ENCODE measurements at places on chromosomes 3 and 15.
A peak's percentile ranks its signal among the peaks of the same experiment; 100 is the strongest.

DNA sequence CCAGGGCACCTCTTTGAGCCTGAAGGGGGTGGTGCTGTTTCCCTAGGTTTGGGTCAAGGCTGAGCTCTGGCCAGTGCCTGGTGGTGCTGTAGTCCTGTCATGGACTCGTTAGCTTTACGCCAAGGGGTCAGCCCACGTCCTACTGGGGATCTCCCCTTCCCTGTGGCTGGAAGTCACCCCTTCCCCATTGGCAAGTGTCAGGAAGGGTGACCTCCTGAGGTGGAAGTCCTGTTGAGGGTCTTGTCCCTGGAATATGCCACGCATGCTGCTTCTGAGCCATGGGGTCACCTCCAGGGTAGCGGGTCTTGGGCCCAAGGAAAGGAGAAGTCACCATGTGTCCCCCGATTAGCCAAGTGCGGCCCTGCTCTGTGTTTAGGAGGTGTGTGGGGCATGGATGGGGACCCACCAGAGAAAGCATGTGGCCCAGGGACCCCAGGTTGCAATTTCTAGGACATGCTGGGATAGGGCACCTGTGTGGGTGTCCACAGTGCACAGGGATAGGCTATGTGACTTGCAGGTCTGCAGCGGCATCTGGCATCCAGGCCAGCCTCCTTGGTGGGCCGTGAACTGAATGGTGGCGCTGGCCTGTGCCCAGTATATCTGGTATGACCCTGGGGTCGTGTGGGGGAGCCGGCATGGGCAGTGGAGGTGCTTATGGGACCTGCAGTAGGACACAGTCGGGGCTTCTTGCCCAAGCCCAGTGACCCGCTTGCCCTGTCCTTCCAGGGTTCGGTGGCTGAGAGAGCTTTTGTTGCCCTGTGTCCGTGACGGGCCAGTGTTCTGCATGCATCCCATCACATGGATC lies 226.7 kb downstream of the SNRPN start:
- DNase-seq = no peak

- no peak for DNase-seq
Measured at GRCh38 chr15:100941536-100941935, 22.4 kb downstream of the LRRK1 start.

DNA sequence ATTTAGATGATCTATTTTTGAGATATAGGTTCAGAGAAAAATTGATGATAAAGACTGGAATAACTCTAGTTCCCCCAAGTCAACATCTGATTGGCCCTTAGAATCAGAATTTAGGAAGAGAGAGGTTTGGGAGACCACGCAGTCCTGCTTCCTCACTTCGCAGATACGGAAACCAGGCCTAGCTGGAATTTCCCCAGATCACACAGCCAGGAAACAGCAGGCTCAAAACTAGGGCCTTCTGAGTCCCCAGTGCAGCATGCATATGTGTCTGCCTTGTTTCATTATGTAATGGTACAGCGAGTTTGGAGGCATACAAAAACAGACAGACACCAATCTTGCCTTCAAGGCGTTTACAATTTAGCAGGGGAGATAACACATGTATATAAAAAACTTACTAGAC lies 177.1 kb upstream of the ICE2 start:
- DNase-seq = no peak

GRCh38 chr3:179943117-179943880 lies 93.4 kb downstream of the PEX5L start:
- no peak for DNase-seq

GRCh38 chr3:183539811-183540210 lies 15.7 kb downstream of the KLHL6 start:
- DNase-seq = no peak

DNA sequence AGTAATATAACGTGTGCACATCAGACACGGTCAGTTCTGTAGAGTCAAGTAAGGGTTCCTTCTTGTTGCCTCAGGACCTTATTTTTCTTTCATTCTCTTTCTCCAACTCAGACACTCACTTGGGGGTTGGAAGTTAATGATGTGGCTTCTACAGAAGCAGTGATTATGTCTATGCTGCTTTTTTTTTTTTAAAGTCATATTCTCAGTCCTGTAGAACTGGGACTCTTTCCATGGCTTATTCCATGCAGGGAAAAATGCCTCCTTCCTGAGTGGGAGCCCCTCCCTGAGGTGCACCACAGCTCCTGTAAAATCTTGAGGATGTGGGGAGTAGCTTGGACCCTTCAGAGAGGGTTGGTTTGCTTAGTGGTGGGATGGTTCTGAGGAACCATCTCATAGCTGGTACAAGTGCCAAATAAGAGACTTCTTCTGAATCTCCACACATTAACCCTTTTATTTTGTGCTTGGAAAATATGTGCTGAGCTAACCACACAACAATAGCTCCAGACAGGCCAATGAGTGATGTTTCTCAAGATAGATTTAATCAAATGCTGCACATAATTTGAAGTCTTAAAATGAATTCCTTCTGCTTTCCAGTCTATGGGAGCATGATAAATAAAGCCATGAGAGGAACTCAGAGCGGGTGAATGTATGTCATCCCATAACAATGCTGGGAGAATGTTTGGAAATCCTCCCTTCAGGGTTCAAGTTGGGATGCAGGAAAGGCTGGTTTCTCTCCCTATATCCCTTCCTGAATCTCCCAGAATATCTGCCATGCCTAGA lies 23.3 kb upstream of the FSTL1 start:
- no peak for DNase-seq

DNA sequence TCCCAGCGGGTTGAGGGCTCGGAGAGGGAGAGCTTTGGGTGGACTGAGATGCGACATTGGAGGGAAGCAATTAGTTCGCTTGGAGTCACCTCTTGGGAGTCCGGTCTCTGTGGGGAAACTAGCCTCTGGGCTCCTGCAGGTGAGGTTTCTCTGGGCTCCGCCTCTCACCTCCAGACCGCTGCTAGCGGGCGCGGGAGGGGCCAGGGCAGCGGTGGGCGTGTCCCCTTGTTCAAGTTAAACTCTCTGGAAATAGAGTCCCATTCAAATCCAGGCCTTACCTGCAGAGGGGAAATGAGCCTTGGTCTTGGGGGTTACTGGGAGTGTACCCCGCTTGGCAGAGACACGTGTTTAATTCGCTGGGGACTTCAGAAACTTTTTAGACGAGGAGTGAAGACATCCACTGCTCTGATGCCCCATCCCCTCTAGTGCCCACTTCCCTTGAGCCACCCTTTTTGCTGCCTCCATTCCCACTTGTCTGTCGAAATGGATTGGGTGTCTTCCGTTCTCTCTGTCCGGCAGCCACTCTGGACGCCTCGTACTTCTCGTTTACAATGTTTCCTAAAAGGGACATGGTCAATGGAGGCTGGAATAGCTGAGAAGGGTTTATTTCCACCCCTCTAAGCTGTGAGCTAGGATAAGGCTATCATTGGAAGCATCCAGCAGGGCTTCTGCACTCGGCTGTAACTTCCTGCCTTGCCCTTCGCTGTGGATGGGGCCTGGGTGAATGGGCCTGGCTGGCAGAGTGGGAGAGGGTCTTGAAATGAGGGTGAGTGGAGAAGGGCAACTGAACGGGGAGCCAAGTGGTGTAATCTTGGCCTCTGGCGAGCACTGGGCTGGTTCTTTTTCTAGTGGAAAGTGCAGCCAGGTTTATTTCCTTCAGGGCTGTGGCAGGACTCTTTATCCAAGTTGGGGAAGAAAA lies 1.1 kb downstream of the MITF start:
- DNase-seq = no peak

DNA sequence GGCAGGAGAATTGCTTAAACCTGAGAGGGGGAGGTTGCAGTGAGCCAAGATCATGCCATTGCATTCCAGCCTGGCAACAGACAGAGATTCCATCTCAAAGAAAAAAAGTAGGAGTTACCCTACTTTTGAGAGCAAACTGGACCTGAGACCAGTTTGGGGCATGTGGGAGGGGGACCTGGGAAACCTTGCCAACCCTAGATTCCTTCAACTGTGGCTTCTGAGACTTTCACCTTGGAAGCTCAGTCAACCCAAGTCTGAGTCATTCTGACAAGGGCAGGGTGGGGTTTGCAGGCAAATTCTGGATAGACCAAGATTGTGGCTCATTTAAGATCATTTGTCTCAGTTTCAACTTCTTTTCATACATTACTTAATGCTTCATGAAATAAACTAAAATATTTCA lies 23.8 kb upstream of the SIAH2 start:
- no peak for DNase-seq

- peak; percentile 41 for DNase-seq
Measured at GRCh38 chr3:132004571-132004970, 30.2 kb downstream of the CPNE4 start.

DNA sequence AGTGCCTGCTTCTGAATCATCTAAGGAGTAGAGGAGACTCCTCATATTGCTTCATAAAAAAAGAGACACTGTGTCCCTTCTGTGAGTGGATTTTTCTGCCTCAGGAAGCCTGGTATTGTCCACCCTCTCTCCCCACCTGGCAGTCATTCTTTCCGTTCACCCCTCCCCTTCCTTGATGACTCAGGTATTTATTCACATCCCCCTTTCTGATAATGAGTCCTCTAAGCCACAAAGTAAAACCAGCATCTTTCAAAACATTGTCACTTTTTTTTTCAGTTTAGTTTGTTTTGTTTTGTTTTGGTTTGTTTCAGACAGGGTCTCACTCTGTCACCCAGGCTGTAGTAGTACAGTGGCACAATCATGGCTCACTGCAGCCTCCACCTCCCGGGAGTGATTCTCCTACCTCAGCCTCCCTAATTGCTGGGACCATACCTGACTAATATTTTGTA lies 65.2 kb upstream of the UBE2E1 start:
- DNase-seq = peak; percentile 39

GRCh38 chr3:22980346-22980745 lies 222.8 kb upstream of the UBE2E2 start:
- DNase-seq = peak; percentile 20

- no peak for DNase-seq
Measured at GRCh38 chr3:128804811-128805155, 74.6 kb upstream of the ACAD9 start.

DNA sequence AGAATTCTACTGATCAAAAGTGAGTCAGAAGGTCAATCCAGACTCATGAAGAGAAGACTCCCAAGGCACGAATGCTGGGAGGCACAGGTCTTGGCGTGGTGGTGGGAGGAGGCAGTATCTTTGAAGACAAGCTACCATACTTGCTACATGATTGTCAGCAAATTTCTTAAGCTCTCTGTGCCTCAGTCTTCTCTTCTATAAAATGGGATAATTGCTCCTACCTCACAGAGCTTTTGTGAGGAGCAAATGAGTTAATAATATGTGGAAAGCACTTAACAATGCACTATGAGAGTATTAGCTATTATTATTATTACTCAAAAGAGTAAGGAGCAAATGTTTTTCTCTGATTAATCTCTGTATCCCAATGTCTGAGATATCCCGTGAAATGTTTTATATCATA lies 36.2 kb downstream of the EHD4 start:
- no peak for DNase-seq

Measured in HCEC 1CT (cell line).